ENCODE measurements at places on chromosomes 13 and 19. TPM values are rescaled to one million over a fixed set of nuclear protein-coding genes. Genes with fewer than 3 reads are reported as not detected.

- DNase-seq = no peak
These were observed 31.1 kb upstream of the ATP12A start for GRCh38 chr13:24648983-24649687.

Gene WTIP
- 33.0 TPM for total RNA-seq

DNA sequence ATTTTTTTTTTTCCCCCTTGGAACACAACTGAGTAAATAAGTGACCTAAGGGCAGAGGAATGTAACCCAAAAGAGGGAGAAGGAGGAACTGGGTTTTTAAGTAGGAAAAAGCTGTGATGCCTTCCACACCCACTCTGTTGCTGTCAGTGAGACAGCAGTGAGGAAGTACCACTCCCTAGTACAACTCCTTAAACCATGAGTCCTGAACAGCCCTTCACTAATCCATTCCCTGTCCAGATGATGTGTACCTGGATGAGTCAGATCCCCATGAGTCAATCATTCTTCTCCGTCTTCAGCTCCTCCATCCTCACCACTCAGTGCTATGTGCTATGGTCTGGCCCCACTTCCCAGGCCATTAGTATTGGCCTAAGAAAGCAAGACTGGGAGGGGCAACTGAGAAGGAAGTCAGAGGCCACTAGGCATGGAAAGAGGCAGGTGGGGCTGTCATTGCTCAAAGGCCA lies 12.9 kb upstream of the CXCL17 start:
- no peak for DNase-seq

Gene KCNJ14
- 0.39 TPM for total RNA-seq

DNA sequence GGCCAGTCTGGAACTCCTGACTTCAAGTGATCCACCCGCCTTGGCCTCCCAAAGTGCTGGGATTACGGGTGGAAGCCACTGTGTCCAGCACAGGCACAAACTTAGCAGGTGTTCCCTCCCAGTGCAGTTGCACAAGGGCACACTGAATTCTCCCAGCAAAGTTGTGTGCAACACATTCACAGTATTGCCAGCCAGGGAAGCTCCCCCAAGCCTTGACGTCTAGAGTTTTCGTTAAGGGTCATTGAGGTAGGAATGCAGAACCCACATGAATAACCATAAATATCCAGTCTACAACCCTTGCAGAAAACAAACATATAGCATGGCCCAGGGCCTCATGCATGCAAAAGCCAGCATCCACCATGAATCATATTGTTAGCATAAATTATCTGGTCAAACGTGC lies 3.3 kb upstream of the AURKC start:
- DNase-seq = no peak

Gene BEST2
- not detected for total RNA-seq

Gene SERP2
- total RNA-seq = 0.35 TPM

- no peak for DNase-seq
These were observed 27.6 kb upstream of the ATXN8OS start for GRCh38 chr13:70080012-70080411.

GRCh38 chr13:109859898-109860297 lies 73.5 kb upstream of the IRS2 start:
- DNase-seq = no peak

Gene PGLYRP2
- total RNA-seq = 0.04 TPM

GRCh38 chr13:40102854-40103253 lies 447.4 kb downstream of the COG6 start:
- DNase-seq = no peak

Gene GRK1
- not detected for total RNA-seq

Gene WASF3
- total RNA-seq = 16.2 TPM

DNA sequence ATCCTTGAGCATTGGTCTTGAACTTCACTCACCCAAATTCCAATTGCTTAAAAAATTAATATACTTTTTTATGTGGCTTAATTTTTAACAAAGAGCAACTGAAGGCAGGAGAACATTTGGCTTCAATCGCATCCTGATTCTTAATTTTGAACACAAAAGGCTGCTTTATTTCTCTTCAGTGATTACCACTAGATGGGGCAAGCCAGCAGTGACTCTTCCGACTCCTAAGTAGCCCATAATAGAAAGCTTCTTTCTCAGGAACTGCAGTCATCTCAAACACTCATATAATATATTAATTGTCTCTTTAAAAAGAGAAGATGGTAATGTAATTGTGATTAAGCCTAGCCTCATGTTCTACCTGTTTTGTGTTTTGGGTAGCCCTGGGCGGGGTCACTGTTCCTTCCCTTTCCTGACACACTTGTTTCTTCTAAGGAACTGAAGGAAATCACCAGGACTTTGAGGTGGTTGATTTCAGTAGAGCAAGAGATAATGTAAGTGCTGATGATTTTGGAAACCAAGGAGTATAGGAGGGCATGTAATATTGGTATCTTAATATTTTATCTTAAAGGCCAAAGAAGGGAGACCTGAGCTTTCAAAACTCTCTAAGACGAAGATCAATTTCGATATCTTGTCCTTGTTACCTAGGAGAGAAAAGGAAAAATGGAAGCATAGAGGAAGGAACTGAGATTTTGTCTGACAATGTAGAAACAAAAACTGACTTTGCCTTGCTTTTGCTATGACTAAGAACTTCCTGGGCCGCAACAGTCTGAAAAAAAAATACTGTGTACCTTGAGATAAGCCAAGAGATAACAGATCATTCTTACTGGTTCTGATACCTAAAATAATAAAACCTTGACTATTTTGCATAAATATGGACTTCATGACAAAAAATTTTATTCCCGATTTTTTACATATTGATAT lies 73.1 kb downstream of the TNFSF13B start:
- no peak for DNase-seq

- no peak for DNase-seq
These were observed 89.0 kb upstream of the SLC7A1 start for GRCh38 chr13:29684441-29684840.

Gene MIPEP
- total RNA-seq = 22.9 TPM

Gene SPIB
- 0.04 TPM for total RNA-seq

Gene PEAK3
- not detected for total RNA-seq

Gene RXFP2
- total RNA-seq = not detected

Gene JSRP1
- total RNA-seq = 0.39 TPM

Gene SPACA4
- not detected for total RNA-seq

- DNase-seq = no peak
These were observed 61.4 kb downstream of the ERCC5 start for GRCh38 chr13:102907016-102907756.

Gene TBC1D4
- total RNA-seq = 55.6 TPM

DNA sequence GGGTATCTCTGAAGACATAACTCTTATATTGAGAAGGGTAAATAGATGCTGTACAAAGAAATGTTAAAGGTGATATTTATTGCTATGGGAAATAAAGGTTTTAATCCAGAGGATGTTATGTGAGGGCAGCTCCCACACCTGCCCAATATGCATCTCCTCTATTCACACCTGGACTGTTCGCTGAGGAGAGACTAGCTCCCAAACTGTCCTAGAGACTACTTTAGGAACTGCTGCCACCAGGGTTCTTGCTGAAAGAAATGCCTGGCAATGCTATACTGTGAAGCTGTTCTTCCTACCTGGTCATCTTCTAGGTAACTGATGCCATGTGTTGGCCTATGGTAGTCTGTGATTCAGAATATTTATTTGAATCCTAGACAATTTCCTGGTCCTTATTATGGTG lies 1421.5 kb upstream of the SPRY2 start:
- no peak for DNase-seq

GRCh38 chr19:47267350-47267759 lies 7.3 kb upstream of the INAFM1 start:
- DNase-seq = no peak

DNA sequence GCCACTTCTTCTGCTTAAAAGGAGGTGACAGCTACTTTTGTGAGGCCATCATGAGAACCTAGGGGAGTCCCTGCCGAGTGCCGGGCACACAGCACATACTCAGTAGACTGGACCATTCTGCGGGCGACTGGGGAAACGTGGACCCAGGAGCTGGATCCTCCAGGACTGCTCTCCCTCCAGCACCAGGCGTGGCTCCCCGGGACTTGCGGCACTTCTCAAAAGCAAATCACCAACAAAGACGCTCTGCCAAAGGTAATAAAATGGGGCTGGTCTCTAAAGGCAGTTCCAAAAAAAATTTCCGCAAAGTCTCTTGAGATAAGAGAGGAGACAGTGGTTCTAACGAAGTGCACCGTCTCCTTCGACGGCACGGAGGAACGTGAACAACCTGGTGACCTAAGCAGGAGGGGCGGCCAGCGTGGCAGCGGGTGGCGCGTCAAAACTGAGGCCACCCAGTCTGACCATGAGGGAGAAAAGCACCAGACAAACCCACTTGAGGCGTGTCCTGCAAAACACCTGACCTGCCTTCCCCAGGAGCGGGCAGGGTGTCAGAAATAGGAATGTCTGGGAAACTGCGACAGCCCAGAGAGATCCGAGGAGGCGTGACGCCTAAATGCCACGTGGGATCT lies 1.4 kb upstream of the TMPRSS9 start:
- DNase-seq = no peak

- DNase-seq = no peak
These were observed 15.8 kb downstream of the PEPD start for GRCh38 chr19:33505823-33506222.

DNA sequence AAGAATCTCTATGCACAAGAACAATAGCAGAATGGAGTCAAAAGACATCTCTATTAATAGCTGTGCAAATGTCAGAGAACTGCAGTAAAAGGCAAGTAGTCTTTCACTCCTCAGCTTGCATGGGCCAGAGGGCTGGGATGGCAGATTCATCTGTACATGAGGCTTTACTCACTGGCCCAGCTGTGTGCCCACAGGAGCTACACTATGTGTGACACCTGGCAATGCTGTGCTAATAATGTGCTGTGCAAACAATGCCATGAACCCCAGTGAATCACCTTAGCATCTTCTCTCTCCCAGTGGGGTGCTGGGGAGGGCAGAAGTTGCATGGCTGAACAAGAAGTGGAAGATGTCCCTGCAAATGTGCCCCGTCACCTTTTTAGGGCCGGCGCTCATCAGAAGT lies 73.1 kb downstream of the KL start:
- no peak for DNase-seq

All from pulmonary artery endothelial cell (primary cell).